ENCODE measurements at places on chromosomes 11 and 22. TPM values are rescaled to one million over a fixed set of nuclear protein-coding genes. Genes with fewer than 3 reads are reported as not detected.

GRCh38 chr11:76269661-76270261 is 63.5 kb upstream of the WNT11 start:
- H3K27me3 ChIP-seq, result no peaks in the 10 kb centered on the region
- peak overlapping the region; percentile 53 for H3K27ac ChIP-seq
- no peaks in the 10 kb centered on the region for H3K4me1 ChIP-seq
- H3K36me3 ChIP-seq, result no peaks in the 10 kb centered on the region
- no peak overlapping the region for H3K4me3 ChIP-seq

- H3K27me3 ChIP-seq, result no peaks in the 10 kb centered on the region
- DNase-seq, result no peak
- peak overlapping the region; percentile 77 for H3K27ac ChIP-seq
- no peak overlapping the region for H3K4me3 ChIP-seq
- H3K36me3 ChIP-seq, result no peaks in the 10 kb centered on the region
- peaks cover 68% of the 10 kb centered on the region for H3K4me1 ChIP-seq
These were observed 125.2 kb downstream of the MICAL2 start for GRCh38 chr11:12235553-12235946.

DNA sequence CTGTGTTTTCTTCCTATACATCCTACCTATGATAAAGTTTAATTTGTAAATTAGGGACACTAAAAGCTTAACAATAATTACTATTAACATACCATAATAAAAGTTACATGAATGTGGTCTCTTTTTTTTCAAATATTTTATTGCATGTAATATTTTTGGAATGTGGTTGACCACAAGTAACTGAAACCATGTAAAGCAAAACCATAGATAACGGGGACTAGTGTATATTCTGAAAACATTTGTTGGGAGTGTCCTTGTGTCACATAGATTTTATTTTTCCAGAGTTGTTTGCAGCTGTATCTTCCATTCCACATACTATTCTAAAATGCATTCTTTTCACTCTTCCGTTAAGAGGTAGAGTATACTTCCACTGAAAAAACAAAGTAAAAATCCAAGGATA is 200.4 kb downstream of the KIF18A start:
- H3K4me1 ChIP-seq, result no peaks in the 10 kb centered on the region
- H3K27ac ChIP-seq, result no peak overlapping the region
- DNase-seq, result no peak
- no peaks in the 10 kb centered on the region for H3K27me3 ChIP-seq

- no peaks in the 10 kb centered on the region for H3K27me3 ChIP-seq
- no peak for DNase-seq
- no peaks in the 10 kb centered on the region for H3K36me3 ChIP-seq
These were observed 7.9 kb upstream of the APLNR start for GRCh38 chr11:57244911-57245310.

- H3K27me3 ChIP-seq, result no peaks in the 10 kb centered on the region
- no peak overlapping the region for H3K4me3 ChIP-seq
- no peaks in the 10 kb centered on the region for H3K36me3 ChIP-seq
- H3K27ac ChIP-seq, result no peak overlapping the region
- no peak for DNase-seq
These were observed 37.0 kb downstream of the PC start for GRCh38 chr11:66920978-66921784.

GRCh38 chr22:47053013-47053725 is 290.7 kb downstream of the TBC1D22A start:
- H3K27me3 ChIP-seq, result no peaks in the 10 kb centered on the region
- H3K36me3 ChIP-seq, result no peaks in the 10 kb centered on the region
- no peak overlapping the region for H3K4me3 ChIP-seq
- H3K4me1 ChIP-seq, result no peaks in the 10 kb centered on the region
- no peak overlapping the region for H3K27ac ChIP-seq

- no peaks in the 10 kb centered on the region for H3K27me3 ChIP-seq
- no peak overlapping the region for H3K27ac ChIP-seq
- H3K4me3 ChIP-seq, result no peak overlapping the region
- H3K4me1 ChIP-seq, result peaks cover 9% of the 10 kb centered on the region
- peaks cover 3% of the 10 kb centered on the region for H3K36me3 ChIP-seq
- DNase-seq, result no peak
These were observed 111.5 kb downstream of the SWAP70 start for GRCh38 chr11:9775398-9775779.

DNA sequence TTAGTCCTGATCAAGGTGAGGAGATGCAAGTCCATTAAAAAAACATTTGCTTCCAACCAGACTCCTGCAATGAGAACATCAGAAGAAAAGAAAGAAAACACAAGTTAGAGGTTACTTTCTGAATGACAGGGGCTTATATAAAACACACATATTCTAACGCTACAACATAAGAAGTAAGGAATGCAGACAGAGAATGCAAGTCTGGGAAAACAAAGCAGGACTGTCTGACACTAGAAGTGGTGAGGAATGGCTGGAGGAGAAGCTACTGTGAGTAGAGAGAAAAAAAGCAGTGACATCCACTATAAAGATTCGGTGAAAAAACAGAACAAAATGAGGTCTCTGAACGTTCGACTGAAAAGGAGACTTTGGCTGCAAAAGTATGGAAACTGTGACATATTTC is 12.3 kb downstream of the TMEM216 start:
- DNase-seq, result no peak
- H3K4me3 ChIP-seq, result no peak overlapping the region
- peaks cover 100% of the 10 kb centered on the region for H3K36me3 ChIP-seq
- H3K27ac ChIP-seq, result no peak overlapping the region

DNA sequence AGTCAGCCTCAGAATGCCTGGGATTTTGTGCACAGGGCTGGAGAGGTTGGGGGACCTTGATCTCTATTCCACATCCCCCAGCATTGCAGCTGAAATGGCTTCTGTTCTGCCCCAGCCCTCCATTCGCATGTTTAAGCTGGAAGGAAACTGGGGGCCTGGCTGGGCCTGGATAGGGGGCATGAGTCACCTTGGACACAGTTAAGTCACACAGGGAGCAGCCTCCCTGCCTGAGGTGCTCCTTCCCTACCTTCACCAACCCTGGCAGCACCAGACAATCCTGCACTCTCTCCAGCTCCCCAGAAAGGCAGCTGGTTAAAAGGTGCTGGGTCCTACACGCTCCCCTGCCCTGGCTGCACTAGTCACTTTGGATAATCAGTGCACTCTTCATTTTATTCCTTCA is 763 bp downstream of the SMIM45 start:
- DNase-seq, result no peak
- H3K27me3 ChIP-seq, result peaks cover 1% of the 10 kb centered on the region
- no peak overlapping the region for H3K4me3 ChIP-seq
- H3K27ac ChIP-seq, result no peak overlapping the region

- no peaks in the 10 kb centered on the region for H3K4me1 ChIP-seq
- no peak for DNase-seq
- peaks cover 28% of the 10 kb centered on the region for H3K36me3 ChIP-seq
- no peaks in the 10 kb centered on the region for H3K27me3 ChIP-seq
These were observed 16.4 kb downstream of the CWC15 start for GRCh38 chr11:94956963-94957362.

GRCh38 chr11:9565822-9566560 is 7.5 kb upstream of the WEE1 start:
- no peaks in the 10 kb centered on the region for H3K27me3 ChIP-seq
- no peaks in the 10 kb centered on the region for H3K36me3 ChIP-seq
- no peak overlapping the region for H3K4me3 ChIP-seq
- peak; percentile 86 for DNase-seq
- H3K27ac ChIP-seq, result peak overlapping the region; percentile 91

- H3K4me1 ChIP-seq, result peaks cover 66% of the 10 kb centered on the region
- H3K36me3 ChIP-seq, result peaks cover 21% of the 10 kb centered on the region
- no peak overlapping the region for H3K4me3 ChIP-seq
These were observed 922 bp downstream of the CRACR2B start for GRCh38 chr11:828506-829175.

DNA sequence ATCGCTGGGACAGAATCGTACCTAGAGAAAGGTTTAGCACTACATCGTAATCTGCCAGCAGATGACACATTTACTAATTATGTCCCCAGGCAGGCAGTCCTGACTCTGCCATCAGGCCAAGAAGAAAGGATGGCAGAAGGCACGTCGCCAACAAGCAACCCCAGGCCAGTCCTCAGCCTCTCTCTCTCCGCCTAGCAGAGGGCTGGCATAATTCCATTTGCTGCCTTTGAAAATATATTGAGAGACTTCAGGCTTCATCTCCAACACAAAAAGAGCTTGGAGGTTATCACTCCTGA is 1517.0 kb downstream of the TBC1D22A start:
- no peaks in the 10 kb centered on the region for H3K4me1 ChIP-seq
- H3K36me3 ChIP-seq, result no peaks in the 10 kb centered on the region
- H3K27ac ChIP-seq, result no peak overlapping the region
- no peak overlapping the region for H3K4me3 ChIP-seq
- H3K27me3 ChIP-seq, result peaks cover 15% of the 10 kb centered on the region

- peak overlapping the region; percentile 81 for H3K4me3 ChIP-seq
- no peaks in the 10 kb centered on the region for H3K36me3 ChIP-seq
These were observed 382 bp downstream of the IMMP1L start for GRCh38 chr11:31509051-31509428.

- no peak for DNase-seq
- H3K27ac ChIP-seq, result no peak overlapping the region
- H3K4me1 ChIP-seq, result no peaks in the 10 kb centered on the region
- H3K36me3 ChIP-seq, result no peaks in the 10 kb centered on the region
These were observed 138.4 kb upstream of the DDI1 start for GRCh38 chr11:103898065-103898464.

GRCh38 chr11:94774345-94774744 is 6.2 kb downstream of the AMOTL1 start:
- peaks cover 72% of the 10 kb centered on the region for H3K4me1 ChIP-seq
- no peak for DNase-seq
- H3K36me3 ChIP-seq, result no peaks in the 10 kb centered on the region

The TRAPPC4 gene
- total RNA-seq, result 43.2 TPM

The RPS13 gene
- total RNA-seq, result 1,670 TPM

The MS4A6E gene
- total RNA-seq, result 1.2 TPM

The MMP1 gene
- not detected for total RNA-seq
